K562 (cell line): ENCODE measurements at places on chromosomes 2 and 18.

DNA sequence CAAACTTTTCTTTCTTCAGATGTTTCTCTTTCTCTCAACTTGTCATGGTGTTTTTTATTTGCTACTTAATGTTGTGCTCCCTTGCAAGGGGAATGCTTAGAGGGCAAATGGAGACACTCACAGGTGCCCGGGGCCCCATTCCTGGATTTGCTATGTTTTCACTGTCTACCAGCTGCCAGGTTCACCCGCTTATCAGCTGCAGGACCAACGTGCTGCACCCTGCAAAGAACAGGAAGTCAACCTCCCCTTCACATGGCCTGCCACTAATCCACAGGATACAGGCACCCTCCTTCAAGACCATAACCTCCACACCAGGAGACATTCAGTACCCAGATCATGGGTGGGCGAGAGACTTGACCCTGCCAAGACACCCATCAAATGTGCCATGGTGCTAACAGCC, 237.6 kb upstream of the STON1 start:
- DNase-seq, result no peak

DNA sequence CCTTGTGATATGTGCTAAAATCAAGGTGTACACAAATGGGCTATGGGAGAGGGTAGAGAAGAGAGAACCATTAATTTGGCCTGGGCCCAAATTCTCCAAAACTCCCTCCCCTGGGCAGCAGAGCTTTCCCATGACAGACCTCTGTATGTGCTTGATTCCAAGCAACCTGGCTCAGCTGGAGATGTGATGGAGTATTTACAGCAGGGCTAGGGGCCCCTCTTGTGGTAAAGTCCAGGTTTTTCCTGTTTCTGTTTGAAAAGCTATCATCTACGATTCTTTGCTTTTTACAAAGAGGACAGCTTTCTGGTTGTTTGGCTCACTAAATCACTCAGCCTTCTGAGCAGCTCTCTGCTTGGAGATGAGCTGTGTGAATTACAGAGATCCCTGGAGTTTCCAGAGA, 40.3 kb downstream of the KCNS3 start:
- no peak for DNase-seq

DNA sequence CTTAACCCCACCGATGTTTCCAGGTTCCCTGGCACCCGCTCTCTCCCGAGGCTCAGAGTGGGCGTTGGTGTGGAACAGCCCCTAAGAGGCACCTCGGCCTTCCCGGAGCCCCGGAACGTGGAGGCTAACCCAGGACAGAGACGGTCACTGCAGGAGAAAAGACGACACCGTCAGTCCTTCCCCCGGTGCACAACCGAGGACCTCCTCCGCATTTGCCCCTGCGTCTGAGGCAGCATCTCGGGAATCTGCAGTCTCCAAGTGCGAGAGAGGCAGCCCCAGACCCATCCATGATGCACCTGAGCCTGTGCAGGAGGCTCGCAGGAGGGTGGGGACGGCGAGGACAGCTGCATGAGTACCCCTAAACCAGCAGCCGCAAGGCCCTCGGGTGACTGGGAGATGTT, 204.9 kb upstream of the SALL3 start:
- DNase-seq, result no peak

GRCh38 chr18:63603772-63604171, 16.6 kb downstream of the SERPINB13 start:
- DNase-seq, result no peak

DNA sequence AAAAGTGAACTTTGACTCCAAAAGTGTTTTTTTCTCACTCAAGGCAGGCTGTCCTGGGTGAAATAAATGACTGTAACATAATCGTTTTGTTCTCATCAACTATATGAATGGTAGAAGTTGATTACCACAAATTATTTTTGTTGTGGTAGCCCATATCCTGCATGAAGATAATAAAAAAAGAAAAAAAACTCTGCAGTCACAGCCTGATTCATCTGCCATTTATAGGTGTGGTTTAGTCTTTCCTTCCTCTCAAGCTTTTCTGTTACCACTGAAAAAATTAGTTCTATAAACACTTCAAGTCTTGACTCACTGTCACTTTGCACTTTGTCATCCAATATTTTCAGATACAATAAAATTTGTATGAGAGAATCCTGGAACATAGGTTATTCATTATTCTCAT, 522.0 kb downstream of the PLCL1 start:
- DNase-seq, result no peak

- no peak for DNase-seq
Observed at GRCh38 chr2:189522435-189523151, 58.0 kb downstream of the SLC40A1 start.

- DNase-seq, result no peak
Observed at GRCh38 chr2:175877845-175878544, 124.1 kb downstream of the LNPK start.

- DNase-seq, result peak; percentile 16
Observed at GRCh38 chr2:160492401-160493226, 993 bp downstream of the RBMS1 start.

DNA sequence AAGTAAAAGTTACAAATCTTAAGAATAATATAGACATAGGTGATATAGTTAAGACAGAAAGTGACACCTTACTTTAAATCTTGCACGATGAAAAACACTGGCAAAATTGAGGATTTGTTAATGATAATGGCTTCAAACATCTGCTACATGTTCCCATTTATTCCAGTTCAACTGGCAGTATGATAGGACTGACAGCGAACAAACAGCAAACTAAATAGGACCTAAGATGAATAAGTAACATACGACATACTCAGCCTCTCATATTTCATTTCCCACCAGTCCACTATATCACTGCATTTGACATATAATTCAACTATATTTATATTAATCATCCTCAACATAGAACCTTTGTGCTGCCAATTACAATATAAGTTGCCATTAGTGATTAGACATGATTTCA, 36.3 kb downstream of the ACVR1C start:
- DNase-seq, result no peak

DNA sequence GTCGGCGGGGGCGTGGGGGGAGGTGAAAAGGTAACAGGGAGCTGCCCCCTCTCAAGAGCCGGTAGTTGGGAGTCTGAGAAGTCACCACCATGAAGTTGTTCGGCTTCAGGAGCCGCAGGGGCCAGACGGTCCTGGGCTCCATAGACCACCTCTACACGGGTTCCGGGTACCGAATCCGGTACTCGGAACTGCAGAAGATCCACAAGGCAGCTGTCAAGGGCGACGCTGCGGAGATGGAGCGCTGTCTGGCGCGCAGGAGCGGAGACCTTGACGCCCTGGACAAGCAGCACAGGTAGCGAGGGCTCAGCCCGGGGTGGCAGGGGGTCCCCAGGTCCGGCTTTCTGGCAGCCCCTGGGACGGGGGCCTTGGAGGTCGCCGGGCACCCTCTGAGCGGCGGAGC, 47.1 kb upstream of the ZNF519 start:
- no peak for DNase-seq

GRCh38 chr2:236853585-236854051, 232.1 kb upstream of the COPS8 start:
- no peak for DNase-seq

GRCh38 chr2:222424276-222424728, at the start of gene SGPP2:
Gene SGPP2, plus strand, starts transcription at chr2:222424543. Its CDS starts 60 bp downstream, at chr2:222424603.
- no peak for DNase-seq

DNA sequence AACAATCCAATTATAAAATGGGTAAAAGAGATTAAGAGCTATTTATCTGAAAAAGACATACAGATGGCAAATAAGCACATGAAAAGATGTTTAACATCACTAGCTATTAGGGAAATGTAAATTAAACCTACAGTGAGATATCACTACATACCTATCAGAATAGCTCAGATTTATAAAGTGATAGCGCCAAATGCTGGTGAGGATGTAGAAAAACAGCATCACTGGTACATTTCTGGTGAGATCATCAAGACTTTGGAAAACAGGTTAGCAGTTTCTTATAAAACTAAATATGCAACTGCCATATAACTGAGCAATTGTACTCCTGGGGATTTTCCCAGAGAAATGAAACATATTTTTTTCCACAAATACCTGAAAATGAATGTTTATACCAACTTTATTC, 100.4 kb downstream of the ACOXL start:
- no peak for DNase-seq

DNA sequence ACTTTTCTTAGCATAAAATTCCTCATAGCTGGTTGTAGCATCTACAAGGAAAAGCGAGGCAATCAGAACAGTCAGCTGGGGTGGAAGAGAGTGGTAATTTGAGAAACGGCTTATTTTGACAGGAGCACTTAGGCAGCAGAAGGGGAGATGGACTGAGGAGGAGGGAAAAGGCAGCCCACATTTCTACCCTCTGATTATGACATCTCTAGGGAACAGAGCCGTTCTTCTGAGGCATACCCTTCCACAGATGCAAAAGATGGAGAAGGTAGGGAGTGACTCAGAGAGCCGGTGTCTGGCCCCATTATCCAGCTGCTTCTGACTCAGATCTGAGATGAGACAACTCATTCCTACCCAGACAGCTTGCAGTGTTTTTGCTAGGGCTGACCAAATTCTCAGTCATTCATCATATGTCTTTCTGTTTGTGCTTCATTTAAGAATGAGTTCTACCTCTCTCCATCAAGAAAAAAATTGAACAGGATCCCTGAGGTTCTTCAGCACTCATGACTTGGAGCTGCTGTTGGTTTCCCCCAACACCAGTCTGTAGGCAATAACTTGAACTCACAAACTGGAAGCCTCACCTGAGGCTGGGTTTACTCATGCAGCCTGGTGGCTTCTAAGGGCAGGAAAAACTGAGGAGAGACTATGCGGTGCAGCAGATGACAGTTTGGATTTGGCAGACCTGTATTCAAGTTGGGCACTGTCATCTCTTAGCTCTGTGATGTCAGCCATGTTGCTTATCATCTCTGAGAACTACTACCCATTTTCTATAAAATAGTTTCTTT, 15.9 kb upstream of the SEC11C start:
- DNase-seq, result no peak

DNA sequence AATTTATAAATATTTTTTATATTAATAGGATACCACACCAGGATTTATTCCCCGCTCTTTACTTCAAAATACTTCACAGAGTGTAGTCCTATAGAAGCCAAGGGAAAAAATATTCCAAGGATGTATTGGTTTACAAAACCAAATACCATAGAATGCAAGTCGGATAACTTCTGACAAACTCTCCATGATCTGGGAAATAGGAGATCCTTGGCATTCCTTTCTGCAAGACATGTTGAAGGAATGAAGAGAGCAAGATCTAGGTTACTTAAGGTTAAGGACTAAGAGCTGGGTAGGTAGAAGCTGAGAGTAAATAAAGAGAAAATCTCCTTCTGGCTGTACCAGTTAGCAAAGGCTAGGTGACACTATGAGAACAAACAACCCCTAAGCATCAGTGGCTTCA, 141.2 kb downstream of the LRATD1 start:
- DNase-seq, result no peak

GRCh38 chr2:6970976-6971480, 53.8 kb downstream of the RNF144A start:
- no peak for DNase-seq

GRCh38 chr2:119114266-119114665, 44.3 kb downstream of the C1QL2 start:
- no peak for DNase-seq

GRCh38 chr18:13577781-13578180, 148.6 kb downstream of the FAM210A start:
- DNase-seq, result no peak

GRCh38 chr2:113977660-113978523, 88.0 kb downstream of the ACTR3 start:
- DNase-seq, result no peak

DNA sequence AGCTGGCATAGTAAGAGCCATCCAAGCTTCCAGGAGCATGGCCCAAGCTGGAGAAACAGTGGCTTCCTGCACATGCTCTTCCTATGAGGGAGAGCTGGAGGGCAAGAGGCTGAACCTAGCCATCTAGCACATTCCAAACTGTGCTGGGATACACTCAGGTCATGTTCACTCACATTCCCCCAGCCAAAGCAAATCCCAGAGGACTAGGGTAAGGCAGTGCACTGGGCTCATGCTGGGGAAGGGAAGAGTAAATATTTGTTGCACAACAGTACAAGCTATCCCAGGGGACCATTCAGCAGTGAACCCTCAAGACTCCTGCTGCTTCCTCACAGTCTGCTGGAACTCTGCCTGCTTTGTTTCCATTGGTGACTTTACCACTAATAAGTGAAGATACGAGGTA, 20.7 kb upstream of the GYPC start:
- DNase-seq, result no peak

- no peak for DNase-seq
Observed at GRCh38 chr18:42915299-42915698, 200.2 kb downstream of the RIT2 start.

- no peak for DNase-seq
Observed at GRCh38 chr2:46804794-46805193, 110.8 kb downstream of the MCFD2 start.

DNA sequence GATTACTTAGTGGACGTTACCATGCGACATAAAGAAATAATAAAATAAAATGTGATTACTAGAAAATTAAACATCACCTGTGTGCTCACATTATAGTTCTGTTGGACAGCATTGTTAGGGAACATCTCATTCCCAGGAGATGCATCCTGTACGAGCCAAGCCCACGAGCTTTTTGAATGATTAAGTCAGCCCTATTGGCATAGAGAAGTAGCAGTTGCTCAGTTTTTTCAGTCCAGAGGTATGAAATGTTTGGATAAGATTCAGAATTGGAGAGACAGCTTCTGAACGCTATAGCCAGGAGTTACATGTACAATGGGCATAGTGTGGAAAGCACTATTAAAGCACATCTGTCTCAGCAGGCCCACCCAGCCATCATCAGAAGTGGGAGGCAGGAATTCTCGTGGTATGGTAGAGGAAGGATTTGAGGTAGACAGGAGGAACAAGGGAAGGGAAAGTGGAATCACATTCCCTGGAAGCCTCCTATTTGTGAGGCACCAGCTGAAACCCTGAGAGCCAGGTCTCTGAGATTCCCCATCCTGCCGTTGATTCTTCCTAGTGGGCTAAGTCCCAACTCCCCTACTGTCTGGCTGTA, 8.6 kb downstream of the SPATS2L start:
- DNase-seq, result no peak

- DNase-seq, result no peak
Observed at GRCh38 chr2:240730501-240731177, 39.0 kb downstream of the AQP12A start.

DNA sequence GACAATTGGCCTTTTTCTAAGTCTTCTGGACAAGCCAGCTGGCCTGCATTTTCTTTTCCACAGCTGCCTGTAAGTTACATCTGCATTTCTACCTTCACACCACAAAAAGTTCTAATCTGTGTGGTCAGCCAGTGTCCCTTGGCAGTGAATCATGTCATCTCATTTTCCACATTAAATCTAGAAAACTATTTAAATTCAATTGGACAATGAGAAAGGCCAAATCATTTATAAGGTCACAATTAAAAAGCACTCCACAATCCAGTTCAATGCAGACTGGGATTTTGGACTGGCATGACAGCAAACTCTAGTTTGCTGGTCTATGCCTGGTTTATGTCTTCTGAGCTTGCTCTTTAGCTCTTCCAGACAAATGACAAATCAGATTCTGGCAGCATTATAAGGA, 494.2 kb upstream of the SPHKAP start:
- DNase-seq, result no peak

- no peak for DNase-seq
Observed at GRCh38 chr2:241812730-241813643, 4.0 kb downstream of the NEU4 start.

DNA sequence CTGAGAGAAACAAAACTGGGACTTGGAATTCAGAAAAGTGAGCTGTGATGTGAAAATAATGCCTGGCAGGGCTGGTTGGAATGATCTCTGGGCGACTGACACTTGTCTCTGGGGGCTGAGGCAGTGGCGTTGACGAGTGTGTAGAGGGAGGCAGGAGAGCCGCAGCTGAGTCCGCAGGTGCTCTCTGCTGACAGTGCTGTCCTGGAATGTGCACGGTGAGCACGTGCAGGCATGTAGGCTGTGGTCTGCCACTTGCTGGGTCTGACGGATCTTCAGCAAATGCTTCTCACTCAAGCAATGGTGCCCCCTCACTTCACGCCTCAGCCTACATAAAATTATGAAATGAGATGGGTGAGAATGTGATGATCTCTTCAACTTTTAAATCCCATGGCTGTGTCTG, 38.5 kb upstream of the ATP9B start:
- DNase-seq, result no peak
